T-helper 2 cell treated with Interferon-gamma antibody and Interleukin-4, amounts not matched to agents 5 μg/mL and 100 μg/mL, for 36 hours (primary cell): ENCODE measurements at places on chromosomes 5 and 9.

GRCh38 chr9:34555002-34555348 lies 32.2 kb upstream of the ENHO start:
- DNase-seq: no peak

DNA sequence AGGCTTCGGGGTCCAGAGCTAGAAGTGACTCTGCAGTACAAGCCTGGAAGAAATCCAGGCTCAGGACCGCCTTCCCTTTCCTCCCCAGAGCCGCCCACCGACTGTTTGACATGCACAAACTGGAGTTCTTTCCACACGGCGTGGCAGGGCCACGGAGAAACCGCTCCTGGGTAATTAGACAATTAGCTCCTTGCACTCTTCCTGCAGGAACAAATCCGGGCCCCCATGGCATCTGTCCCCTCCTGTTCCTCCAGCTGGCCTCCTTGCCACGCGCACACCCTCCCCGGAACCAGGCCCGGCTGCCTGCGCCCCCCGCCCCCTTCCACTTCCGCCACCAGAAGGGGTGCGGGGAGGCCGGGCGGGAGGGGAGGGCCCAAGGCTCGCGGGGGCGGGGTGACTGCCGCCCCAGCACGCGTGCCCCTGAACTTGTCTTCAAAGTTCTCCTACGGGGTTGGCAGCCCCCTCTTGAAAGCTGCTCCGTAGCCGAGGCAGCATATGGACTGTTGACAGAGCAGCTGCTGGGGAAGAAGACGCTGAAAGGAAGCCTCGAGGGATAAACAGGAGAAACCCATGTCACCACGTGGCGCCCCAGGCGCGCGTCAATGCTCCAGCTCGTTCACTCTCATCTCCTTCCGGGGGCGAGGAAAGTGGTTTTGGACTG lies 74.3 kb downstream of the SEC61B start:
- no peak for DNase-seq

DNA sequence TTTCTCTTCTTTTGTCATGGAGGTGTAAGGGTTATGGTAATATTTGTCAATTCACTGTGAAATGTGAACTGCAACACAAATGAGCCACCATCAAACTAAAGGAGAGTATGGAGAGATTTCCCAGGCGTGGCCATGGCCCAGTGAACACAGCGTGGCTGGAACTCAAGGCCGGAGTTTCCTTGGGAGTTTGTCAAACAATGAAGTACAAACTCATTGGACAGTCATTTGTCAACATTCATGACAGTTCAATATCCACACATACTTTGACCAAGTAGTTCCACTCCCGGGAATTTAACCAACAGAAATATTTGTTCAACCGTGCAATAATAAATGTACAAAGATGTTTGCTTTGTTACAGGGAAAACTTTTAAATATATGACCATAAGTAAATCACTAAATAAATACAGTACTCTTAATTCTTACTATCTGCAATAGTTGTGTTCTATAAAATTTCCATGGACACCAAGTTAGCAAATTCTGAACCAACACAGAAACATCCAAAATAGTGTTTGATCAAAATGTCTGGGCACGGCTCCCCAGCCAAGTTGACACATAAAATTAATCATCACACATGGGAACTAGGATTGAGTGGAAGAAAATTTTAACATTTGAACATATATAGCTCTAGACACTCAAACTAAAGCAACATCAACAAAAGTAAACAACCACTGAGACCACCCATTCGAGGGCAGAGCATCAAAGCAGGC lies 87.1 kb downstream of the DIRAS2 start:
- no peak for DNase-seq

DNA sequence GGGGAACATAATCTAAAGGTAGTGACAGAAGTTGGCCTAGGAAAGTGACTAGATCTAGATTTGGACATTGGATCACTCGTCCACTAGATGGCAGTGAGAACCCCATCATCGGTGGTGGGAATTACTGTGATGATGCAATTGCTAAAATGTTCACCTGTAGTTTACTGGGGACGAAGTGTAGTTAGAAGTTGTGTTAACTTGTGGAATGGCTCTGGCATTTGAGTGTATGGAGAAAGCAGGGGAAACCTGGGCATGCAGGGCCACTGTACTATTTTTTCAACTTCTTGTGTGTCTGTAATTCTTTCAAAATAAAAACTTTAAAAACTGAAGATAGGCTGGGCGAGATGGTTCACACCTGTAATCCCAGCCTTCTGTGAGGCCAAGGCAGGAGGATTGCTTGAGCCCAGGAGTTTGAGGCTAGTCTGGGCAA lies 75.5 kb downstream of the PHAX start:
- DNase-seq: peak; percentile 51

- DNase-seq: no peak
Measured at GRCh38 chr5:31768046-31768445, 129.1 kb downstream of the PDZD2 start.

DNA sequence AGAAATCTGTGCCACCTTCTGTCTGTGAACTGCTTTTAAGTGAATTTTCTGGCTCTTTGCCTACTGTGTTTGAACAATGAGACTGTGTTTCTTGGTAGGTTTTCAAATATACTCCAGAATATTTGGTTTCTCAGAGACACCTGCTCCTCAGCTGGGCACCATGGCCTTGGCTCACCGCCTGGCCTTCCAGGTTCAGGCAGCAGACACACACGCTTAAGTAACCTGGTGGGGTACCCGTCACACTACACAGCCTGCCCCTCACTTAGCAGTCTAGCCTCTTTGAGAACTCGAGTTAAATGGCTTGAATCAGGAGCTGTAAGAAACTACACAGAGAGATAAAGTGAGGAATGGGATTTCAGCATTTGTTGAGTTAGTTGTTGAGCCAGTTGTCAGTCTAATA lies 530.5 kb downstream of the MTRR start:
- DNase-seq: no peak

GRCh38 chr9:37921546-37922300 lies 17.8 kb upstream of the SLC25A51 start:
- DNase-seq: no peak

- no peak for DNase-seq
Measured at GRCh38 chr9:99779277-99779676, 42.4 kb upstream of the NR4A3 start.

DNA sequence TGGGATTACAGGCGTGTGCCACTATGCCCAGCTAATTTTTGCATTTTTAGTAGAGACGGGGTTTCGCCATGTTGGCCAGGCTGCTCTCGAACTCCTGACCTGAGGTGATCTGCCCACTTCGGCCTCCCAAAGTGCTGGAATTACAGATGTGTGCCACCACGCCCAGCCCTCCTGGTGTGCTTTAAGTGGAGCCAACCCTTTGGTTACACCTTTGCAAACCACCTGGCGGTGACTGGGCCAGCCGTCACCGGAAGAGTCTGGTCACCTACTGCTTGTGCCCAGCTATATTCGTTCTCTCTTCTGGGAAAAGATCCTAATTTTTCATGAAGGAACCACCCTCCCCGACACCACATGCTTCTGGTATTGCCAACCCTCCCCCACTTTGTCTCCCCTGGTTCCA lies 35.9 kb downstream of the COL23A1 start:
- DNase-seq: no peak

- no peak for DNase-seq
Measured at GRCh38 chr9:5629312-5630080, 589 bp downstream of the RIC1 start.

DNA sequence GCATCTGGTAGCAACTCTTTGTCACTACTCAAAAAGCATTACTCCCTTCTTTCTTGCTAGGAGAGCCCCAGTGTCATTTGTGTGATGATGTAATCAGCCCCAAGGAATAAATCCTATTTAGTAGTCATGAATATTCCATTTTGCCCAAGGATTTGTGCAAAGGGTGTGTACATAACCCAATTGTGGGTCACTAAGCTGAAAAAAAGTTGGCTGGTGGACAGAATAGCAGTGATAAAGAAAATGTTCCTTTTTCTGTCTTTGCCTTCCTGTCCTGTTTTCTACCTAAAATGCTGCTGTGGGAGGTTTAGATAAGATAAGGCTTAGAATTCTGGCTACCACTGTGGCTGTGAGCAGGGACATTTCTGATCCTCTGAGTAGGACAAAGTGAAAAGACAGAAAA lies 223.1 kb upstream of the ITGA1 start:
- no peak for DNase-seq

- DNase-seq: peak; percentile 98
Measured at GRCh38 chr9:112379177-112380101, 469 bp upstream of the HSDL2 start.

GRCh38 chr9:124808246-124808956 lies 31.5 kb downstream of the OLFML2A start:
- DNase-seq: no peak

DNA sequence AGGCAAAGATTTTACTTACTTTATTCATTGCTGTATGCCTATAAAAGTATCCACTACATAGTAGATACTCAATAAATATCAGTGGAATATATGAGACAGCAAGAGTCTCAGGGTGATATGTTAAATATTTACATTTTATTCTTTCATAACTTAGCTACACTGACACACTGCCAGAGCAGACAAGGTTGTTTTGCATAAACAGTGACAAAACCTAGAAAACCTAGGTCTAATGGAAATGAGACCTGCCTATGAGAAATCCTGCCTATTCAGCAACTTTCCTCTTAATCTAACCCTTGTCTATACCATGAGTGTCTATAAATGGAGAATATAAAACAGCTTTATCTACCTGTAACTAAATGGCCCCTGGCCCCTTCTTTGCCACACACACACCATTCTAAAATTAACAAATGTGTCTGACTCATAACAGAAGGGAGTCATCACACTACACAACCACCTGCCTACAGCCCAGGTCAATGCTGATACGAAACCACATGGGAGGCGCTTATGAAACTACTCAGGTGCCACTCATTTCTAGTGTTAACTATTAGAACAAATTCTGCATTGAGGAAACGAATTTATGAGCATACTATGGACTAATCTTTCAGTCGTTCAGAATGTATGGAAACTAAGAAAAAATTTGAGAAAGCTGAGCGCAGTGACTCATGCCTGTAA lies 60.3 kb downstream of the UBAP2 start:
- peak; percentile 16 for DNase-seq
